ENCODE measurements at places on chromosomes 2 and 18.

- no peak for DNase-seq
Measured at GRCh38 chr2:11419781-11420180, 46.2 kb downstream of the E2F6 start.

- DNase-seq = no peak
Measured at GRCh38 chr18:34840256-34840826, 130.2 kb downstream of the DTNA start.

GRCh38 chr2:24721470-24721869 lies 71.7 kb downstream of the PTRHD1 start:
- peak; percentile 75 for DNase-seq

- DNase-seq = no peak
Measured at GRCh38 chr2:239380831-239381708, 19.8 kb downstream of the HDAC4 start.

- peak; percentile 72 for DNase-seq
Measured at GRCh38 chr18:55422456-55423180, 165.4 kb downstream of the TCF4 start.

DNA sequence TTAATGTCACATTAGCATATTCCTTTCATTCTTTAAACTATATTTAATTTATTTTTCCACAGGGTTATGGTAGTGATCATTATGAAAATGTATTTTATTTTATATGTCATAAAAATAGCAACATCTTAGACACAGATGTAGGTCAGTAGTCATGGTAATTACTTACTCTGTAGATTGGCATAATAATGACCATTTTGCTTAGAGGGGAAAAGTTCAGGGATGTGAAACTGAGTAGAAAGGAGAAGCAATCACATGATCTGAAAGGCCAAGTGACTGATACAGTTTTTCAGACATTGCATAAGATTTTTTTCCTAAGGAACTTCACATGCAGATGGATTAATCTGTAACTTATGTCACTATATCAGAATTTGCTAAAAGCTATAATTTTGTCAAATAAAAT lies 286.9 kb downstream of the CTNNA2 start:
- no peak for DNase-seq

GRCh38 chr2:9809448-9810088 lies 33.7 kb upstream of the TAF1B start:
- no peak for DNase-seq

- DNase-seq = no peak
Measured at GRCh38 chr2:167950571-167950970, 296.8 kb downstream of the STK39 start.

DNA sequence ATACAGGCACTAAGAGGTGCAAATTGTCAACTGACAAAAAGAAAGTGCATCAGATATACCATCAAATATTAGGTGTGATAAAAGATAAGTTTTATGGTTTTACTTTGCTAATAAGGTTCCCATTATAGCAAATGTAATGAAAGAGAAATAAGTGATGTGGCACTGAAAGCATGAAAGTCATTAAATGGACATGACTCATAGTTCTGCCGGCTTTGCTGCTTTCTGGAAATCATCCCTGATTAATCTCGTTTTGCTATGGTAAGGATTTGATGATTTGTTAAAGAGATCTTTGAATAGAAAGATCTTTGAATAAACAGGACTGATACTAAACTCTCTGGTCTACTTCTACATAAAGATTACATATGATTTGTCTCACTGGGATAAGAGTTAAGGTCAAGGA lies 72.7 kb downstream of the CLIP4 start:
- no peak for DNase-seq

- DNase-seq = no peak
Measured at GRCh38 chr2:127014224-127014623, 92.7 kb downstream of the BIN1 start.

DNA sequence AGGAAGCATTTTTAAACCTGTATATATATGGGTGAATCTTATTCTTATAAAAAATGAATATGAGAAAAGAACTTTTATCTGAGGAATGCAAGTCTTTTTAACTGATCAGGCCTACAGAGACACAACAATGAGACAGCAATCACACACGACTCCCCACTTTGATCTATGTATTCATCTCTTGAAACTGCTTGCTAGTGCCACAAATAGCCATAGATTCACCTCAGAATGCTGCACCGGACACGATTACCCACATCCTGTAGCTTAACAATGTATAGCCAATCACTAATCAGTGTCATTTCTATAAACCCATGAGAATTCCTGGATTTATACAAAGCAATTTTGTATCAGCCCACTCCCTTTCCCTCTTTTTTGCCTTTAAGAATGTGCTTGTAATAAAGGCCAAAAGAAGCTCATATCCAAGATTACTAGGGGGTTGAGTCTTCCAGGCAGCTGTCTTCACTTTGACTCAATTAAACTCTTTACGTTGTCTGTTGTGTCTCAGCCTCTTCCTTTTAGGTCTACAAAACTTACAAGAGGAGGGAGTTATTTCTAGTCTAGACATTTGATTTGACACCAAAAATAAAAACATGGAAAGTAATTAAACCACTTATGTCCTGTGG lies 94.9 kb downstream of the MBD2 start:
- DNase-seq = no peak

GRCh38 chr2:114237331-114237730 lies 205.1 kb upstream of the DPP10 start:
- no peak for DNase-seq

- DNase-seq = no peak
Measured at GRCh38 chr2:86026744-86027065, 79.0 kb downstream of the POLR1A start.

- no peak for DNase-seq
Measured at GRCh38 chr2:191369034-191369433, 123.8 kb downstream of the MYO1B start.

DNA sequence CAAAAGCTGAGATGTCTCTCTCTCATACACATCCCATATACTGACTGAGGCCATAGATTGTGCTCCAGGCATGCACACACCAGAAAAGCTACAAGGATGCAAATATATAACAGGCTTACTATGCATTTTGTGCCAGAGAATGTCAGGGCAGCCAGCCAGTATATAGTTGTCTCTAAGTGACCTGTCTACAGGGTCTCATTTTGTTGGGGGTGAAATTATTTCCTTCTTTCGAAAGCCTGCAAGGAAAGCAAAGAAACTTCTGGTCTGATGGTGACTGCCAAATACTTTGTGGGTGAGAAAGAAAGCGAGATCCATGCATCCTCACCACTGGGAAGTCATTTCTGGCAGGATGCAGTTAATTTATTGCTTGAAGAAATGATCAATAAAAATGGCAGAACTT lies 70.2 kb downstream of the CDCA7 start:
- DNase-seq = no peak

Data from NCI-H2081 (cell line).